Cortex of kidney (tissue), 1 donor: ENCODE measurements at places on chromosomes 2 and 18.

- DNase-seq: no peak
These were observed 143.5 kb downstream of the TGIF1 start for GRCh38 chr18:3593381-3593903.

DNA sequence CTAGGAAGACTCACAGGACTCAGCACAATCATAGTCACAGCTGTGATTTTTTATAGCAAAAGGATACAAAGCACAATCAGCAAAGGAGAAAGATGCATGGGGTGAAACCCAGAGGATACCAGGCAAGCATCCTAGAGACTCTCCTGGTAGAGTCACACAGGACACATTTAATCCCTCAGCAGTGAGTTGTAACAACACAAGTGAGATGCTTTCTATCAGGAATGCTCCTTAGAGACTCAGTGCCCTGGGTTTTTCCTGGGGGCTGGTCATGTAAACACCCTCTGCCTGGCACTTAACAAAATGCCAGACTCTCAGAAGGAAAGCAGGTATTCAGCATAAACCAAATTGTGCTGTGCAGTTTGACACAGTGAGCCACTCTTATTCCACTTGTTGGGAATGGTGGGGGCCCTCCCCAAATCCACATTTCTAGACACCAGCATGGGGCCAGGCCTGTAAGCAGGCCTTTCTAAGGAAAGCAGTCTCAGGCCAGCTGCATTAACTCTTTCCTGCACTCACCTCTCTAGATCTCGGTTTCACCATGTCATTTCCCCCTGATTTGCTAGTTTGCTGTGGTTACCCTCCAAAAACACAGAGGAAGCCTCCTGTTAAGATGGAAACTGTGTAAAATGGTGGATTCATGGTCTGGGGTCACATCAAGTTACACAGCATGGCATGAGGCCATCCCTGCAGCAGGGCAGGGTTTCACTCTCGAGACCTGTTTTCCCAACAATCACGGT lies 16.9 kb upstream of the RNU4ATAC start:
- DNase-seq: no peak

GRCh38 chr2:74052732-74053710 lies 68.3 kb downstream of the TET3 start:
- DNase-seq: no peak

- no peak for DNase-seq
These were observed 149.3 kb downstream of the GPD2 start for GRCh38 chr2:156585457-156585856.

DNA sequence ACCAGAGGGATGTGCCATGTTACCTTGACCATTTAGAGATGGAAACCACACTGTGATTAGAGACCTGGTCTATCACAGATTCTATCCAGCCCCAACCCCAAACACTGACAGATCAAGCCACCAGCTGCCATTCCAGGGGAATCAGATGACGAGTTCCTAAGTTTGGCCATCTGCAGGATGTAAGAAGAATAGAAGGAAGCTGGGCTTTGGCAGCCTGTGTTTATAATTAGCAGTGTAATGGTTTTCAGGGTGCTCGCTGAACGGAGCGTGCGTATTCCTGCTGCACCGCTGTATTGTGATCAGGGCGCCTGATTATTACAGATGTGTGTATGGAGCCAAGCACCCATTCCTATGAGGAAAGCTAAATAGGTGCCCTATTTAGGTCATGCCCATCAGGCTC lies 138.1 kb downstream of the LRRC30 start:
- no peak for DNase-seq

DNA sequence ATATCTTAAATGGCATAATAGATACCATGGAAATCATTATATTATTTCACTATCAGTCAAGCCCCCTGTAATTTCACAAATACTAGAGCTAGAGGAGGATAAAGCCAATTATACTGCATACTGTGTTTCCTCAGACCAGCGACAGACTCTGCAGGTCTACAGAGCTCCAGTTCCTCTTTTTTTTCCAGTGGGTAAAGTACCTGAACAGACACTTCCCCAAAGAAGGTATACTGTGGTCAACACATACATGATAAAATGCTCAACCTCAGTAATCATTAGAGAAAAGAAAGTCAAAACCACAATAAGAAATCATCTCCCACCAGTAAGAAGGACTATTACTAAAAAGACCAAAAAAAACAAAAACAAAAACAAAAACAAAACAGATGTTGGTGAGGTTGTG lies 44.6 kb downstream of the SCN7A start:
- DNase-seq: no peak

GRCh38 chr2:44168681-44169154 lies at the start of gene PPM1B:
Gene PPM1B, plus strand, starts transcription at chr2:44168875. Its CDS starts 32,325 bp downstream, at chr2:44201200.
- DNase-seq: peak; percentile 72

- DNase-seq: no peak
These were observed 768 bp upstream of the CYBRD1 start for GRCh38 chr2:171521361-171522051.

GRCh38 chr2:85804583-85804982 lies 50.8 kb downstream of the ATOH8 start:
- no peak for DNase-seq
